ENCODE measurements at places on chromosomes 3 and 15.

DNA sequence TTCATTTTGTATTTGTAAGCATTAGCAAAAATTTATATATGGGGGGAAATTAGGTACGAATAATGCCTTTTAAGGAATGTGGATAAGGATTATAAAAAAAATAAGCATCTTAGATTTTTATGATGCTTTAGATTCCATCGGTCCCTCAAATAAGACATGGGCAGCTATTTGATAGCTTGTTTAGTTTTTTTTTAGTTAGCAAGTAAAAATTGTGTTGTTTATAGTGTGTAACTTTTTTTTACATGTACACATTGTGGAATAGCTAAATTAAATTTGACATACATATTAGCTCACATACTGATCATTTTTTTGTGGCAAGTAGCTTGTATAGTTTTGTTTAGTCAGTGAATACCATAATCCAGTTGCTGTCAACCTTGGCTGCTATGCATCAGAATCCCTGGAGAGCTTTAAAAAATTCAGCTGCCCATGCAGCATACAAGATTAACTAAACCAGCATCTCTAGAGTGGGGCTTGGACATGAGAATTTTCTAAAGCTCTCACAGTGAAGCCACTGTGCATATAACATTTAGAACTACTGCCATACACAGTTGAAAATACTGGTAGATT, 53.9 kb downstream of the TMOD3 start:
- DNase-seq = peak; percentile 40

DNA sequence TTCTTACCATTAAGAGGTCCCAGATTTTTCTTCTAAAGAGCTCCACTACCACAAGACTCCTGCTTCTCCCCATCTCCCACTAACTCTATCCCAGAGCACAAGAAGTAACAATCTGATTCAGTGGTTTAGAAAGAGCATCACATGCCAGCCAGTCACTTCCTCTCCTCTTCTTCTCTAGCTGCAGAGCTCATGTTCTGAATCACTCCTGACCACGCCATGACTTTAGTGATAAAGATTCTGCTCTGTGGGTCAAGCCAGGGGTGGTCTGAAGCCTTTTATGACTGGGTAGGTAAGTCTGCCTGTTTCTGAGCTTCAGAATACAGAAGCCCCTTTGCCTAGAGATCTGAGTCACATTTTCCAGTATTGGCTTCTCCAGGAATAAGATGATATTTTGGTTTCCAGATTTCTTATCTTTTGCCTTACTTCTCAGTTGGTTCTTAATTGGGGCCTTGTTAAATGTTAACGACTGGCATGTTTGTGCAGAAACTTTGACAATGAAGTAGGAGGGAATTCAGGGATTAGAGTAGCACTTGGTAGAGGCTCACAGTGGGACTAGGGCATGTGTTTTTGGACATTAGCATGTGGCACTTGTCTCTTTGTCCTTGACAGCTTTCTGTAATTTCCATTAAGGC, 27.6 kb upstream of the ADAMTSL3 start:
- peak; percentile 1 for DNase-seq

DNA sequence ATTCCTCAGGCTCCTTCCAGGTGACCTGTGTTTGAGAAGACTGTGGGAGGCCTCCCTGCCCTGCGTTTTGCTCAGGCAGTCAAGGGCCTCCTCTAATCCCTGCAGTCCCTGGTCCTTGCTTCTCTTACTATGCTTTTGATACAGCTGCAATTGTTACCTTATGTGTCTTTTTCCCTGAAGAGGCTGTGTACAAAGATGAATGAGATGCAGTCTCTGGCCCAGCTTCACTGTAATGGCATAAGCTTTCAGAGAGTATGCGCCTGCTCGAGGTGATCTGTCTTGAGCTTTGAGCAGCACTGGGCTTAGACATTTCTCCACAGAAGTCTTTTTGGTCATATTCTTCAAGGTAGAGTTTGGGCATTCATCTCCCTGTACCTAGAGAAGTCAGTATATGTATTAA, 129.6 kb downstream of the AKAP13 start:
- no peak for DNase-seq

- no peak for DNase-seq
Observed at GRCh38 chr3:40381904-40382616, 4.9 kb upstream of the ENTPD3 start.

DNA sequence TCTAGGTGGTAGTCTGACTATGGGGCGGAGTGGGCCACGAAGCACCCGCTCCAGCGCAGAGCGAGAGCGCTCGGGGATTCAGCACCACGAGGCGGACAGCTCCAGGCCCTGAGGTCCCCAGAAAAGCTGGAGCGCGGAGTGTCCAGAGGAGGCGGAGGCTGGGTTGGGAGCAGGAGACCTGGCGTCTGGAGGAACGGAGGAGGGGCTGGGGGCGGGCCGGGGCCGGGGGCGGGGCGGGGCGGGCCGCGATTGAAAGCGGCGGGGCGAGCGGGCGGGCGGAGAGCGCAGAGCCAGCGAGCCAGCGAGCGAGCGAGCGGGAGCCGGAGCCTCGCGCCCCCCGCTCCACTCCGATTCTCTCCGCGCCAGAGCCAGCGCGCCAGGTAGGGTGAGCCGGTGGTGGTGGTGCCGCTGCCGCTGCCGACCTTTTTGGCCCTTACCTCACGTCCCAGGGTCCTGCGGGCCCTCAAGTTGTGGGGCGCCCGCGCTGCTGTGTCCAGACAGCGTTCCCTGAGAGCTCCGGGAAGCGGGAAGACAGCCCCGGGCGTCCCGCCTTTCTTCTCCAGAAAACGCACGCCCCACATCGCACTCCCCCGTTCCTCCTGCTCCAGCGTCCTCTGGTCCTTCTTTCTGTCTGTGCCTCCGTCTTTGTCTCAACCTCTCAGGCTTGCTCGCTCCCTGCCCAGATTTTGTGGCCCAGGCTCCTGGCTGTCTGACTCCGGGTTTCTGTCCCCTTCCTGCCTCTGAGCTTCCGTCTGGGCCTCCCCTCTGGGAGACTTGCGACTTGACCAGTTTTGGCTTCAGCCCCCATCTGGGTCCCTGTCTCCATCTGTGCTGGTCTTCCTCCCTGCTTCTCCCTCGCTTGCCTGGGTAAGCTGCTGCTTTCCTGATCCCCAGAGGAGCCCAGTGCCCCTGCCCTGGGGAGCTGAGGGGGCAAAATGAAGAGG, at the start of gene GRM2:
TSS of gene GRM2 (plus strand) at position 281 of the 944 bp plus-strand sequence. CDS start 1,916 bp downstream, outside the sequence.
- peak; percentile 67 for DNase-seq

- peak; percentile 26 for DNase-seq
Observed at GRCh38 chr3:48601622-48601994, 6.5 kb upstream of the COL7A1 start.

- DNase-seq = no peak
Observed at GRCh38 chr3:158847885-158848284, 46.0 kb downstream of the MFSD1 start.

DNA sequence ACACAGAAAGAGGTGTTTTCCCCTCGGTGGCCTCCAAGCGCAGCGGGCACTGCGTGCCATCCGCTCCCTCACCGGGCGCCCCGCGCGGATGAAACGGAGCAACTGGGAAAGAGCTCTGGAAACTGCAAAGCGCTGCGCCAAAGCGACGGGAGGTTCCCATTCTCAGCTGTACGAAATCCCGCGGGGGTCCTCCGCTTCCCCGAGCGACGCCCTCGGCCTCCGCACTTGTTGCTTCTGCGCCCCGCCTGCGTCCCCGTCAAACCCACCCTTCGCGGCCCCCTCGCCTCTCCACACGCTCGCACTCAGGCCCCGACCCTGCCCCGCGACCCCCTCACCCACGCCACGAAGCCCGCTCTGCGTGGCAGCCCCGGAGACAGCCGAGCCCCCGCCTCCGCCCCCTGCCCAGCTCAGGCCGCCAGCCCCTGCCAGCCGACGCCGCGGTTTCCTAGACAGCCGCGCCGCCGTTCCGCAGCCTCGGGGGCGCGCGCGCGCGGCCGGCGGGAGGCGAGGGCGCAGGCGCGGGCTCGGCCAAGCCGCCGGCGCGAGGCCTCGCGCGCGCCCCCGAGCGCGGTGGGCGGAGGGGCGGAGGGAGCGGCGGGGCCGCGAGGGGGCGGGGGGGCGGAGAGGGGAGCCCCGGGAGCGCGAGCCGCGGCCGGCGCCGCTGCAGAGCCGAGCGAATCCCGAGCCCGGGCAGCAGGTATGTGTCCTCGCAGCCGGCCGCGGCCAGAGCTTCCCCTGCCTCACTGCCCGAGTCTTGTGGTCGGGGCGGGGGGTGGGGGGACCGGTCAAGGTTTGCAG, at the start of gene TMEM266:
TSS of gene TMEM266 (plus strand) at position 666 of the 798 bp plus-strand sequence. CDS start 74,279 bp downstream, outside the sequence.
- peak; percentile 22 for DNase-seq

GRCh38 chr15:80155001-80155377, 2.2 kb downstream of the FAH start:
- DNase-seq = no peak

GRCh38 chr3:130543322-130543721, 26.3 kb downstream of the COL6A6 start:
- no peak for DNase-seq

- DNase-seq = no peak
Observed at GRCh38 chr3:76942101-76942500, 97.8 kb upstream of the ROBO2 start.

DNA sequence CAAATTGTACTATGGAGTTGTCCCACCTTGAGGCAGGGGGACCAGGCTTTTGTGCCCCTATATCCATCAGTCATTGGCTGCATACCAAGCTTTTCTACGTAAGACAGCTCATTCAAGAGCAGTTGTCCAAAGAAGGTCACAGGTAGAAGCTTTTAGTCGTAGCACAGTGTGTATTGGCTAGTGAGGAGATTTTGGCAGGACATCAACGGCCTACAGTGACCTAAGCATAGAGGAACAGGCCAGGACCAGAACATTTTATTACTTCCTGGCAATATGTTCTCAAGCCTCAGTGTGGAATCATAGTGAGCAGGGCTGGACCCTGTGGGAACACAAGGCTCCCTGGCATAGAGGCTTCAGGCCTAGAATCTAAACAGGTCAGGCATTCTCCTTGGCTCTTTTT, 105.4 kb upstream of the ANKRD28 start:
- DNase-seq = peak; percentile 26

GRCh38 chr3:55725681-55726500, 238.8 kb upstream of the WNT5A start:
- no peak for DNase-seq

GRCh38 chr3:56691165-56692000, 8.3 kb upstream of the TASOR start:
- DNase-seq = no peak

GRCh38 chr3:149892371-149892770, 78.3 kb downstream of the PFN2 start:
- no peak for DNase-seq

- no peak for DNase-seq
Observed at GRCh38 chr15:78167227-78167888, 18.2 kb downstream of the IDH3A start.

- DNase-seq = peak; percentile 36
Observed at GRCh38 chr3:24680214-24680967, 185.7 kb upstream of the THRB start.

- DNase-seq = no peak
Observed at GRCh38 chr3:31966978-31967591, 14.0 kb downstream of the OSBPL10 start.

GRCh38 chr3:125061170-125061569, 5.4 kb upstream of the HEG1 start:
- DNase-seq = peak; percentile 71

DNA sequence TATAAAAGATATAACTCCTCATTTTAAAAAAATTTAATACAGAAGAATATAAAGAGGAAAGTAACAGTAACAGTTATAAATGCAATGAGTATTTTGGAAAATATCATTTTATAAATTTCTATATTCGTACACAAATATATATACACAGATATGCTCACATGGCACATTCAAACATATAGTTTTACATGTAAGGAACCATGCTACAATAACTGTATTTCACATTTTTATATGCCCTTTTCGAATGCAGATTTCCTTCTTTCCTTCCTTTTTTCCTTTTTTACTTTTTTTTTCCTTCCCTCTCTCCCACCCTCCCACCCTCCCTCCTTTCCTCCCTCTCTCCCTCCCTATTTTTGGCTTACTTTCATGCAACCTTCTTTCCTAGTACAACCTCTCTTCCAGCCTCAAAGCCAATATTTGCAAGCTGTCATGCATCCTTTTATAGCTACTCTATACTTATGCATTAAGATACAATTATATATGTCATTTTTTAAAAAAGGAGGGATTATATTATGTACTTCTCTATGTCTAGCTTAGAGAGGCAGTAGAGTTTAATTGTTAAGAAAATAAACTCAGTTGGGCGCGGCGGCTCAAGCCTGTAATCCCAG, 830.5 kb downstream of the IGSF11 start:
- DNase-seq = no peak

DNA sequence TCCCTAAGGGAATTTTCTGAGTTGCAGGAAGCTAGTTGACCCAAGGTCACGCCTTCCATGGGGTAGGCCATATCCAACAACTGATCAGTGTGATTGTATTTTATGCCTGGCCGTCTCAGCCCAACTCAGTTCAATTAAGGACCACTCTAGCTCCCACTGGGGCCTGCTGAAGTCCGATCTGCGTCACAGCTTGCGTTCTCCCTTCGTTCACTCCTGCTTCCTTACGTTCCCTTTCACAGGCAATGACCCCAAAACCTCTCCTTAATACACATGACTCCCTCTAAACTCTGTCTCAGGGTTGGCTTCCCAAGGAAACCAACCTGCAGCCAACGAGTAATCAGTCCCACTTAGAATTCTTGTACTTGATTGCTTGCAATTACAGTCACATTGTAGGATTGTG, 428.0 kb downstream of the RBMS3 start:
- DNase-seq = no peak

DNA sequence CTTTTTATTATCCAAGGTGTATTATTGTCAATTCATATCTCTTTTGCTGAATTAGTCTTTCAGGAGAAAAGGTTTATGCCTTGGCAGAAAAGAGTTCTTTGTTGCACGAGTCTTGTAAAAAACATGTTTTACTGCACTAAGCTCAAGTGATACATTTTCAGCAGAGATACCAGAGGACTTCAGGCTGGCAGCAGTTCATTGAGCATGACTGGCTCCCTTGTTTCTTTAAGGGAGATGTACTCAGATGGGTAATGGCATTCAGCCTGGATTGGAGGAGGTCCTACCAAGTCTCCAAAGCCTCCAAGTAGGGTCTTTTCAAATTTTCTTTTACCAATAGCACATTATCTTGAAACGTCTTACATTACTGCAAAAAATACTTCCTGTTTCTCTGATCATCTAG, 400.1 kb downstream of the NSUN3 start:
- no peak for DNase-seq

- no peak for DNase-seq
Observed at GRCh38 chr3:150049317-150049716, 78.6 kb upstream of the PFN2 start.

- DNase-seq = peak; percentile 73
Observed at GRCh38 chr15:83848315-83849050, 194.6 kb downstream of the ADAMTSL3 start.

- no peak for DNase-seq
Observed at GRCh38 chr3:57935539-57935938, 72.7 kb upstream of the FLNB start.

DNA sequence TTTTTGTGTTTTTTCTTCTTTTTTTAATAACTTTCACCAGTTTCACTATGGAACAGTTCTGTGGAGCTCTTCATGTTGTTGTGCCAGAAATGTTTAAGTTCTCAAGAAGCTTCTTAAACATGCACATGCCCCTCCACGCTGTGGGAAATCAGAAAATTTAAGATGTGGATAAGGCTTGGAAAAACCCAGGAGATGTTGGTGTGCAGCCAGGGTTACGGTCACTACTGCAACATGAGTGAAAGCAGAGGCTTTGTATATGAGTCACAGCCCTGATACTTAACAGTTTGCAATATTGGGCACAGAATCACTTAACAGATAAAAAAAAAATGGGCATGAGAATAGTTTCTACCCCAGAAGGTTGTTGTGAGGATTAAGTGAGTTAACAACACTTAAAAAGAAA, 399.9 kb downstream of the LRTM1 start:
- no peak for DNase-seq

GRCh38 chr3:115562636-115563267, 60.6 kb upstream of the GAP43 start:
- DNase-seq = no peak

All from myocyte (in vitro differentiated cells).